CD8-positive, alpha-beta T cell (primary cell): ENCODE measurements at places on chromosomes 4 and X. TPM values are rescaled to one million over a fixed set of nuclear protein-coding genes. Genes with fewer than 3 reads are reported as not detected.

The AFF1 gene
- total RNA-seq: 33.8 TPM

The MID2 gene
- total RNA-seq: 15.2 TPM

The CENPVL3 gene
- not detected for total RNA-seq

The PDLIM5 gene
- total RNA-seq: 21.6 TPM

The F11 gene
- total RNA-seq: not detected

The TASL gene
- total RNA-seq: 0.22 TPM

The SPATA4 gene
- not detected for total RNA-seq

The ETNPPL gene
- not detected for total RNA-seq

The ZNF630 gene
- total RNA-seq: 1.4 TPM

The ZAR1 gene
- total RNA-seq: not detected

The FOXR2 gene
- not detected for total RNA-seq

The DOK7 gene
- total RNA-seq: not detected

The FABP2 gene
- total RNA-seq: not detected

The TMEM47 gene
- total RNA-seq: not detected

The AFF2 gene
- 1.3 TPM for total RNA-seq

The PCDH7 gene
- not detected for total RNA-seq

The WNK3 gene
- total RNA-seq: not detected

The RIPPLY1 gene
- not detected for total RNA-seq

The NOX1 gene
- not detected for total RNA-seq

The ADGRG4 gene
- not detected for total RNA-seq

The NBDY gene
- total RNA-seq: 20.6 TPM

The ELK1 gene
- 41.2 TPM for total RNA-seq

The DUX4 gene
- total RNA-seq: not detected

The GALNTL6 gene
- total RNA-seq: not detected

The F8A2 gene
- not detected for total RNA-seq

The MAGEA12 gene
- total RNA-seq: not detected

The SFRP2 gene
- total RNA-seq: not detected

The SOX3 gene
- not detected for total RNA-seq

The AMER1 gene
- total RNA-seq: 2.3 TPM

The MAGEC1 gene
- not detected for total RNA-seq
